ENCODE measurements at places on chromosomes 6 and 20.

DNA sequence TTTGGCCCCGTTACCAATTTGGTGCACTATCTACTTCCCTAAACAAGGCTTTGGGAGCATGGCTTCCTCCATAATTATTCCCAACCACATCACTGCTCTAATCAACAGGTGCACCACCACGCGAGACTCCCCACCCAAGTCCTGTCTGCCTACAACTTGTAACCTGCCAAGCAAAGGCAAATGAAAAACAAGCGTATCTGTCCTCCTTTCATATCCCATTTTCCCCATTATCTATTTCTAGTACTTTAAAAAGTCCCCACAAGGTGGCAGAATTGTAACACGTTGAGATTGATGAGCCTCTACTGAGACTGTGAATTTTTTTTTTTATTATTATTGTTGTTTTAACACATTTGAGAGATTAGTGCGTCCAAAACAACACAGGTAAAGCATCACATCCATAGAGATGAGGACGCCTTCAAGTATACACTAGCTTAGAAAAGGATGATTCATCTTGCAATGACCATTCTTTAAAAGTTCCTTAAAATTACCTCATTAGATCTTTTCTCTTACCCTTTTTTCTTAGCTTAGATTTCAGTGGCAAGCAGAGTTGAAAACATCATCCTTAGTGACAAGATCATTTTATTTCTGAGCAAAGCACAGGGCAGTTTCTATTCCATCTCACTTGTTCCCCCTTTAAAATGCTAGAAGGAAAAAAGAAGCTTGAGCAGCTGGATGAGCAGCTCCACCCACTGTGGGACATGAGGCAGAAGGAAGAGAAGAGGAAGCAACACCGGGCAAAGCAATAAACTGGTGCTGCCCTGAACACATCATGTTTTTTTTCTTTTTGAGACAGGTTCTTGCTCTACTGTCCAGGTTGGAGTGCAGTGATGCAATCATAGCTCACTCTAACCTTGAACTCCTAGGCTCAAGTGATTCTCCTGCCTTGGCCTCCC is 210.8 kb downstream of the ARHGAP18 start:
- DNase-seq: peak; percentile 66

- DNase-seq: no peak
Measured at GRCh38 chr6:35906499-35906846, 14.4 kb downstream of the SRPK1 start.

- no peak for DNase-seq
Measured at GRCh38 chr20:17391127-17391771, 139.9 kb downstream of the BFSP1 start.

GRCh38 chr20:8647961-8648441 is 420.9 kb upstream of the PLCB4 start:
- no peak for DNase-seq

DNA sequence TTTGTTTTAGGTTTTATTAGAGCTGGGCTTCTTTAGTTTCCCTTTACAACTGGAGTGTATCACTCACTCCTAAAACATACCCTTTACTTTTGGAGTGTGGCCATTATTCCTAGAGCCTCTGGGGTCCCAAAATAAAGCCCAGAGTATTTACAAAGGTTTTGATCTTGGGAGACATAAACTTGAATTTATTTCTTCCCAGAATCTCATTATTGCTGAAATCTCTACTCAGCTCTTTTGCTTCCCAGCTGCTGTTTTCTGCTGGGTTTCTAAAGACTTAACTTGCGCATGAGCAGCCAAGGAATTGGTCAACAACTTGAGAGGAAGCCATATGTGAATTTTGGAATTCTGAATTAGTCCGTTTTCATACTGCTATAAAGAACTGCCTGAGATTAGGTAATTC is 94.5 kb upstream of the NRSN1 start:
- DNase-seq: no peak

- DNase-seq: no peak
Measured at GRCh38 chr6:166281104-166281503, 27.1 kb downstream of the PRR18 start.
